ENCODE measurements at places on chromosomes 11 and 22. TPM values are rescaled to one million over a fixed set of nuclear protein-coding genes. Genes with fewer than 3 reads are reported as not detected.

The RAB36 gene
- total RNA-seq, result 1.1 TPM

The OR51I1 gene
- not detected for total RNA-seq

The MGAT3 gene
- total RNA-seq, result not detected

The GP1BB gene
- 5.9 TPM for total RNA-seq

The MUC6 gene
- 0.18 TPM for total RNA-seq

The GGTLC2 gene
- total RNA-seq, result not detected

The GPR83 gene
- total RNA-seq, result not detected

The TPH1 gene
- total RNA-seq, result not detected

The ANO1 gene
- total RNA-seq, result 184 TPM

The GAL gene
- total RNA-seq, result 32.2 TPM

The CCDC89 gene
- 0.55 TPM for total RNA-seq

The OR52N4 gene
- total RNA-seq, result not detected

The OR5F1 gene
- not detected for total RNA-seq

The TBX1 gene
- total RNA-seq, result 15.9 TPM

The HDHD5 gene
- 62.9 TPM for total RNA-seq

The SYTL2 gene
- 57.1 TPM for total RNA-seq

The TMEM184B gene
- total RNA-seq, result 37.5 TPM

The ANGPTL5 gene
- total RNA-seq, result not detected

The GAS2L1 gene
- 58.4 TPM for total RNA-seq

The NELL1 gene
- not detected for total RNA-seq

Measured in PC-3 (cell line).